Uterus (tissue), 4 donors: ENCODE measurements at places on chromosomes 4 and X.
A peak's percentile ranks its signal among the peaks of the same experiment; 100 is the strongest.

DNA sequence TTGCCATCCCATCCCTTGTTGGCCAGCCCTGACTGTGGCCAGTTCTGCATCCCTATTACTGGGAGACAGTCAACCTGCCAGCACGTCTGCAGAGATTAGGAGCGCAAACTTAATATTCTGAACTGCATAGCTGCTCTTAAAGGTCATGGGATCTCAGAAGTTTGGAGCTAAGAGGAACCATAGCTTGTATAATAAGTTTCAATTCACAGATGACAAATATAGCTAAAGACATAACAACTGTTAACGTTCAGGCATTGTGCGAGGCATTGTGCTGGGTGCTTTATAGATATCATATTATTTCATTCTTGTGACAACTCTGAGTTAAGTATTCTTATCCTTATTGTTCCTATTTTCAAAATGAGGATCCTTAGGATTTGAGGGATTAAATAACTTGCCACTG lies 3.7 kb downstream of the SCARB2 start:
- no peak for DNase-seq

DNA sequence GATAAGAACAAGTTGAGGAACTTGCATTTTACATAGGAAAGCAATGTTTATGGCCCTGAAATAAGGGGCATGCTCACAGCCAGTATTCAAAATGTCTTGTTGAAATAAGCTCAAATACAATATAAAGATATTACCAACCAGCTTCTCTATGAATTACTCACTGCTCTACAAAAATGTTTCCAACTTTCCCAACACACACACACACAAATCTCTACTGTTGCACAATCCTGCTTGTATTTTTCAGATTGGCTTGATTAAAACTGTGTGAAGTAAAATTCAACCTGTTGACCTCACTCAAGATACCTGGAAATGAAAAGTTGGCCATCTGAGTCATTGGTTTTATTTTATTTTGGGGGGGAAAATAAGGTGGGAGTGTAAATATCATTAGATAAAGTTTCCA lies 128.6 kb downstream of the CHIC2 start:
- no peak for DNase-seq

GRCh38 chr4:94746746-94747145 lies 11.0 kb upstream of the BMPR1B start:
- DNase-seq: no peak

DNA sequence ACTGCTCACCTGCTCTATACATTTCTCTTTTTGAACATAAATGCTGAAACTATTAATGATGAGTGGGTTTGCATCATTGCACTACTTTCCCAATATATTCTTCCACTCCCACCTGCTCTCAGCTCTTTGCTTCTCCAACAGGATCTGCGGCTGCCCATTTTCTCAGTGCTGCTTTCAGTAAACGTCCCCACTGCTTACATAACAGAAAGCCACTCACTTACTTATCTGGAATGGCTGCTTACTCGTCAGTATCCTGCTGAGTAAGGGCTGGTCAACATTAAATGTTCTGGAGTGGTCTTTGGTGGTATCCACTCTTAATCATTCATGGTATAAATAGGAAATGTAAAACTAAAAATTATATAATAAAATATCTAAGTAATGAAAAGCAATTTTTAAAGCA lies 112.8 kb upstream of the HPF1 start:
- DNase-seq: no peak

DNA sequence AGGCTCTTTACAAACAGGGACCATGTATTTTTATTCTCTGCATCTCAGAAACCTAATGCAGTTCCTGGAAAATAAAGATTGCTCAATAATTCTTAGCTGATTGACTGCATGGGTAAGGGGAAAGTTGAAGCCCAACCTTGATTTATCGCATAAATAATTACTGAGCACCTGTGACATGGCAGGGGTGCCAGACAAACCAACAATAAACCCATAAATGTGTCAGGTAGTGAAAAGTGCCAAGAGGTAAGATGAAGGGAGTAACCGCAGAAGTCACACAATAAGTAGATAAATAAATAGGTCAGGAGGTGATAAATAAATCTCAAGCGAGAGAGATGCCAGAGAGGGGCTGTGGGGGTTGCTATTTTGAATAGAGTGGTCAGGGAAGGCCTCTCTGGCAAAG lies 20.1 kb upstream of the AP1S2 start:
- DNase-seq: no peak

DNA sequence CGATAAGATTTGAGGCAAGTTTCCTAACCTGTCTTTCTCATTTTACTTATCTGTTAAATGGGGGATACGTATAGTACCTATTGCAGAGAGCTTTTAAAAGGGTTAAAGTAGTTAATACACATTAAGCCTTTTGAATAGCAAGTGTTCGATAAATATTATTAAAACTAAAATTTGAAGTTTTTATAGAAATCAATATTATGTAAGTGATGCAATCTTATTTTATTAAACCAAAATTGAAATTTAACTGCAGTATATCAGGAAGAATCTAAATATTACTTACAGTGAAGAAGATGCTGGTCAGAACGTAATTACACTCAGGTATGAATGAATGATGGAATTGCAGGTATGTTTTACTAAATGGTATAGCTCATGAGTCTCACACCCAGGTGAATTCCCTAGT lies 58.0 kb downstream of the ANXA3 start:
- DNase-seq: no peak

DNA sequence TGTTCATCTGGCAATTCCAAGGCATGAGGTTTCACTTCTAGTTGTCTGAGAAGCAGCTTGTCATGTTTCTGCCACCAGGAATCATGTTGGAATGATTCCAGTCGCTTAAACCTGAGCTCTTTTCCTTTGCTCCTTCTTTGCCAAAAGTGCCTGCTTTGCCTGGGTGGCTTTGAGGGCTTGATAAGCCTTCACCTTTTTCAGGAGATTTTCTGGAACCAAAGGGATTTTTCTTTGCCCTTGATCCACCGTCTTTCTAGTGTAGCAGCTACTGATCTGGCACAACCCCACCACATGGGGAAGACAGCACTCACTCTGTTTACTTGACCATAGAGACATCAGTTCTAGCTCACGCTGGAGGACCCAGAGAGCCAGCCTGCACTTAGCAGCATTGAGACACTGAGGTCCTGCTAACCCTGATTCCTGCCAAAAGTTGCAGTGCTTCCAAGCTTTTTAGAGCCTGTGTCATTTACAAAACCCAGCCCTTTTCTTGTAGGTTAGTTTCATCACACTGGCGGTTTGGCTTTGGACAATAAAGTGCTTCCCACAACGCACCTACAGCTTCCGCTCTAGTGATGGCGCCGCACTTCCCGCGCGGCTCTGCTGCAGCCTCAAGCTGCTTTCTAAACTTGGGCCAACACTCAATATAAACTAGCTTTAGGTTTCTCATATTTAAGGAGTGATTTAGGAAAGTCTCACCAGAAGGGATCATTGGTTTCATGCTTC lies 7.3 kb upstream of the CCNI start:
- no peak for DNase-seq

DNA sequence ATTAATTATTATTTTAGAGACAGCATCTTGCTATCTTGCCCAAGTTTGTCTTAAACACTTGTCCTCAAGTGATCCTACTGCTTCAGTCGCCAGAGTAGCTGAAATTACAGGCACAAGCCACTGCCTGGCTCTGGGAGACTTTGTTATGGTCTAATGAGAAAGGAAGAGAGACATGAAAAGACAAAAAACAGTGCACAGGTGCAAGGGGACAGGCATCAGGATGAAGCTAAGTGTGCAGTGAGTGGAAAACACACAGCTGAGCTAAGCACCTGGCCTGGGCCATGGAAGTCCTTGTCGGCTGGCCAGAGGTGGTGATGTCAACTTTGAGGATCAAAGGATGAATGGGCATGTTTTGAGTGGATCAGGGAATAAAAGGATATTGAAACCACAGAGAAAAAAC lies 102.7 kb downstream of the HS3ST1 start:
- DNase-seq: no peak

- no peak for DNase-seq
Observed at GRCh38 chrX:77493677-77494553, 46.7 kb downstream of the FGF16 start.

DNA sequence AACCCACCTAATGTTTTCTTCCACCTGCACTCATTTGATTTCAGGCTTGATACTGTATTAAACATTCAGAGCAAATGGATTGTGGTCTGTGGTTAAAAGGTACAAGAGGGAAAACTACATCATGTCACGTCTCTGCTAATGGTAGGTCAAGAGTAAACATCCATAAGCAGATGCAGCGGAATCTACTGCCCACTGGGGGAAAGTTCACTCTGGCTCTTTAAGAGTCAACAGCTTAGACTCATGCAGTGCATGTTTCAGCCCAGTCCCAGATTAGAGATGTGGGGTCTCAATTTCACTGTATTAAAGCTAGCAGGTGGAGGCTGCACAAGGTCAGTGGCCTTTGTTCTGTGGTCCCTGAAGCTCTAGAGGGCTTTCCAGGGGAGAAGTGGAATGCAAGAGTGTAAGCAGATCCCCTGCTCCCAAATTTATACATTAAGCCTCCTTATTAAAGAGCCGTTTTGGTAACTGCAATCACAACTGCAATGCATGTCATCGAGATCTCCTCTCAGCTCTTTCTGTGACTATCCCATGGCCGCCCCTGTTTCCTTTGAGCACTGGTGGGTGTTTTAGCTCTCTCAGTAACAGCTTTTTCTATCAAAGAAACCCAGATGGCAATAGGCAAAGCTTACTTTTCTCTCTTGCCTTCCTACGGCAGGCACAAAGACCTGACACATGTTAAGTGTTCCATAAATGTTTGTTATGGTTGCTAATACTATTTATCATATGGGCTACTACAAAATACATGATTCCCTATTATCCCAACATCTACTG lies 53.4 kb downstream of the LDB2 start:
- DNase-seq: no peak

DNA sequence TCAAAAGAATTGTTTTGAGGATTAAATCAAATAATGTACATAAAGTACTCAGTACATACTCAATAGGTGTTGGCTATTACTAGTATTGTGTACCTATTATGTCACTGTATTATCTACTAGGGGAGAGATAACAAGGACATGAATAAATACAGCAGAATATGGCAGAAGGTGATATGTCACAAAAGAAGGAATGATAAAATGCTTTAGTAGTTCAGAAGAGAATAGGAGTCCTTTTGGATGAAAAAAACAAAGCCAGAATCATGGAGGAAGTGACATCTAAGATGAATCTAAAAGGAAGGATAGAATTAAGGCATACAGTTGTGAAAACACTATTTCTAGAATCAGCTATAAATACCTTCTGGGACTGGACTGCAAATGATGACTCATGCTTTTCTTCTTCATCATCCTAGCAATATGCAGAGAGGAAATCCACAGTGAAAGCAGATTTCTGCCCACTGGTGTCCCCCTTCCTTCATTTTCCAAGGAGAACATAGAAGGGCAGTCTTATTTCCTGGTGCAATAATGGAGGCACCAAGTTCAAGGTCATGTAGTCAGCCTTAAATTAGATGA lies 98.7 kb downstream of the GLUD2 start:
- DNase-seq: no peak

DNA sequence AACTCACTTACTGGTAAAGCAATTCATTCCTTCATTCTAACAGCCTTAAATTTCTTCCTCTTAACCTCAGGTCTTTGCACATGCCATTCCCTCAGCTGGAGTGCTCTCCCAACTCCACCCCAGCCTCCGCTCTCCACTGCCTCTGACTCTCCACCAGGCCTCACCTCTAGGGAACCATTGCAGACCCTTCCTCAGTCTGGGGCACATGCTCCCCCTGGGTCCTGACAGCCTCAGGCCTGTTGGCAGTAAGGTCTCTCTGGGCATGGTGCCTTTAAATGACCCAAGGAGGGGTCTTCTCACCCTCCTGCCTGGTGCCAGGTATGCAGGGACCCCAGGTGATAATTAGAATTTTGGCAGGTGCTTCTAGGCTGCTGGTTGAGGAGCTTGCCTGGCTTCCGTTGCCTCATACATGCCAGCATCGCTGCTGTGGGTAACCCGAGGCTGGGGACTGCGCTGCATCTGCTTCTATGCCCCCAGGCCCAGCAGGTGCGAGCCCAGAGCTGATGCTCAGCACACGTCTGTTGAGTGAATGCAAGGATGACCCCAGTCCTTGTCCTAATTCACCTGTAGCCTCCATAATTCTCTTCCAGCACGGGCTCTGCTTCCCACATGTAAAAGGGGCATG lies 27.5 kb upstream of the GPR78 start:
- DNase-seq: no peak

GRCh38 chr4:4424499-4425115 lies 37.7 kb downstream of the NSG1 start:
- DNase-seq: peak; percentile 3

DNA sequence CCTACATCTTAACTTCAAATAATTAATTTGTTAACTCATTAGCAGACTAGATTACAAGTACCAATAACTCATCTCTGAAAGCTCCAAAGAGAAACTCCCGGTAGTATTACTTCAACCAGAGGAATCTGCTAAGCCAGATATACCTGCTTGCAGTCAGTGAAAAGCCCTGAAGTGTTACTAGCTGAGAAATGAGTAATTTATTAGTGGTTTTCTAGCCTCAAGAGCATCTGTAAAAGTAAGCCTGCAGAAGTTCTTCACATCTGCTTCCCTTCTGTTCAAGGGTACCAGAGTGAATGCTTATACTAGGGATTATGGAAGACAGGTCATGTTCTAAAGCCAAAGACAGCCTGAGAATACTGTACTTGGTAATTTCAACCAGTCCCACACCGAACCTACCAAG lies 34.7 kb downstream of the IRS4 start:
- DNase-seq: no peak

DNA sequence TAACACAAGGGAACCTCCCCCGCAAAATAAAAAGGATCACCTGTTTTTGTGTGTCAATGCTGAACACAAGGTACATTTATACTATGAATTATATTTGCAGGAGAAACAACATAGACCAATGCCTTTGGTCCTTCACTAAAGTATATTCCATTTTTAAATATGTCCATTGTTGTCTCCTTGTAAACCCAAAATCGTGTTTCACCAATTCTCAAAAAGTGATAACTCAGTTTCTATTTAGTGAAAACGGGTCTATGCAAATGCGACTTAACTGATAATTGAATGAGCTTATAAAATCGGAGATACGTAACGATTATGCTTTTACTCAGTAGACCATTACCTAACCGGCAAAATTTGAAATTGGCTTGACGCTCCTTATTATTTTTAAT lies 2.1 kb downstream of the BRWD3 start:
- DNase-seq: no peak

DNA sequence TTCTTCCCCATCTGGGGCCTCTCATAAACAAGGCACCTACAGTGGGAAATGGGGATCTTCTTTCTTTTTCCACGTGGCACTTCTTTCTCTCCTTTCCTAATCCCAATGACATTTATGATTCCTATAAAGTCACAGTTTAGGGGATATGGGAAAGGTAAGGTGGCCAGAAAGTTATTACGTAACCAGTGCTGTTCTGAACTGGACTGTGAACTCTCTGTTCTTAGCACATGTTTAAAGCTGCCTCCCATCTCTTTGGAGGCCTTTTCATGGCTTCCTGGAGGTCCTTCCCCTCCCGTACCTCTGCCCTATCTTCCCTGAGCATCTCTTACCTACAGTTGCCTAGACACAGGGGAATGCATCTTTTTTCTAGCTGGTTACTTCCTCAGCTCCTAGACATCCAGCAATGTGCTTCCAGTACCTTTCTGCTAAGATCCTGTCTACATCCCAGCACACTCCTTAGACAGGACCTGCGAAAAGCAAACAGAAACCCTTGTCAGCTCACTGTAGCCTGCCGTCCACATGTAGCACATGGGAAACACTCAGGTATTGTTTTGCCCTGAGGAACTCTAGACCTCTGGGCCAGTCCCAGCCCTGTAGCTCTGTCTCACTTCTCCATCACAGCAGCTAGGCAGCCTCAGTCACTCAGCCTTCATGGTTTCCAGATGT lies 195.4 kb downstream of the NWD2 start:
- no peak for DNase-seq

GRCh38 chr4:8681391-8681790 lies 88.8 kb downstream of the CPZ start:
- DNase-seq: no peak
